Common myeloid progenitor, CD34-positive (primary cell): ENCODE measurements at places on chromosomes 3 and 15.

- DNase-seq: no peak
Observed at GRCh38 chr15:31060429-31061140, 40.9 kb downstream of the TRPM1 start.

DNA sequence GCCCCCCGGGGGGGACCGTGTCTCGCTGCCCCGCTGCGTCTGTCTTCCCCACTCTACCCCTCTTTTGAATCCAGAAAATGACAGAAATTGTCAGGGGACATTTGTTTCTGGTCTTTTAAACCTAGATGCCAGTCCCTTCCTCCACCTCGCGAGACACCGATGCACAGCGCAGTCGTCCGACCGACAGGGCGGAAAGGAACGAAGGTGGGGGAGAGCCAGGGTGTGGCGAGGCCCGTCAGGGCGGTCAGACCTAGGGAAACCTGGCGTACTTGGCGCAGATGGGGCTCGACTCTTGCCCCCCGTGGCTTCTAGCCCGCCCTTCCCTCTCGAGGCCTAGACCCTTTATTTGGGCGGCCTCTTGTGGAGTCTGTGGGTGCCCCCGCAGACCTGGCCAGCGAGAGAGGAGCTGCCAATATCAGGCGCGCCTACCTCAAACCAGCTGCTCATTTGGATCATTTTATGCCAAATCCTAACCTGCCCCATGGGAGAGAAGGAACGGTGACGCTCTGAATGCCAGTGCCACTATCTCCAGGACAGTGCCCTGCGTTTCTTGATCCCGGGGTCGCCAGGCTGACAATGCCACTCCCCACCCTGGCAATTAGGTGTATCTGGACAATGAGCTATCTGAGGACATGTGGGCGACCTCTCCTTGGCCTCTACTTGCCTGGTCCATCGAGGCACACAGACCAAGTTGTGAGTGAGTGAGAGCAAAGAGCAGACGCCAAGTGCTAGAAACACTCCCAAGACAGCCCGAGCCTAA lies 500 bp upstream of the RAB6B start:
- DNase-seq: peak; percentile 22

- DNase-seq: no peak
Observed at GRCh38 chr3:113088616-113089015, 97.8 kb downstream of the GTPBP8 start.

- no peak for DNase-seq
Observed at GRCh38 chr3:131881777-131882176, 153.0 kb downstream of the CPNE4 start.

- peak; percentile 29 for DNase-seq
Observed at GRCh38 chr15:39581793-39582285, 960 bp downstream of the THBS1 start.

DNA sequence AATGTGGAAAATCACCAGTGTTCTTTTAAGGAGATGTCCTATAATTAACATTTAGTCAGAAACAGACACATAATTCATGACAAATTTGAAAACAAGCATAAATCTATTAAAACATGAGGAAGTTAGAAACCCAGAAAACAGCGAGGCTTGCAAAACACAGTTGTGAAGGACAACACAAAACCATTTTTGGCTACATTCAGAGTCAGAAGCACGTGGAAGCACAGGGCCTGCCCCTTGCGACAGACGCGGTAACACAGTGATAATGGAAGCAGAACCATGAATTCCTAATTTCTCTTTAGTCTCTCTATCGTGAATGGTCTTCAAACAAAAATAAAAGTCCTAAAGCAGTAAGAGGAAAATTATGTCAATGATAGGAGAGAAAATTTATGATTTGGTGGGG lies 12.2 kb downstream of the NCEH1 start:
- DNase-seq: peak; percentile 55

GRCh38 chr3:50583897-50584296 lies 14.6 kb downstream of the HEMK1 start:
- no peak for DNase-seq

DNA sequence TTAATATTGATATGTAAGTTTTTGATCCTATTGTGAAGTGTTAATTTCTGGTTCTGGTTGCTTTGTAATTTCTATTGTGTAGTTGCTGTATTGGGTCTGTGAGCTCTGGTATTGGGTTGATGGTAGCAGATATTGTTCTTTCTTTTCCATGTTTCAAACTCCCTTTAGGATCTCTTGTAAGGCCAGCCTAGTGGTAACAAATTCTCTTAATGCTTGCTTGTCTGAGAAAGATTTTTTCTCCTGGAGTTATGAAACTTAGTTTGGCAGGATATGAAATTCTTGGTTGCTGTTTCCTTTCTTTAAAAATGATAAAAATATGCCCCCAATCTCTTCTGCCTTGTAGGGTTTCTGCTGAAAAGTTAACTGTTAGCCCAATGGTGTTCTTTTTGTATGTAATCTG lies 268.6 kb upstream of the PLSCR5 start:
- no peak for DNase-seq

- DNase-seq: no peak
Observed at GRCh38 chr3:179961703-179962078, 75.0 kb downstream of the PEX5L start.

DNA sequence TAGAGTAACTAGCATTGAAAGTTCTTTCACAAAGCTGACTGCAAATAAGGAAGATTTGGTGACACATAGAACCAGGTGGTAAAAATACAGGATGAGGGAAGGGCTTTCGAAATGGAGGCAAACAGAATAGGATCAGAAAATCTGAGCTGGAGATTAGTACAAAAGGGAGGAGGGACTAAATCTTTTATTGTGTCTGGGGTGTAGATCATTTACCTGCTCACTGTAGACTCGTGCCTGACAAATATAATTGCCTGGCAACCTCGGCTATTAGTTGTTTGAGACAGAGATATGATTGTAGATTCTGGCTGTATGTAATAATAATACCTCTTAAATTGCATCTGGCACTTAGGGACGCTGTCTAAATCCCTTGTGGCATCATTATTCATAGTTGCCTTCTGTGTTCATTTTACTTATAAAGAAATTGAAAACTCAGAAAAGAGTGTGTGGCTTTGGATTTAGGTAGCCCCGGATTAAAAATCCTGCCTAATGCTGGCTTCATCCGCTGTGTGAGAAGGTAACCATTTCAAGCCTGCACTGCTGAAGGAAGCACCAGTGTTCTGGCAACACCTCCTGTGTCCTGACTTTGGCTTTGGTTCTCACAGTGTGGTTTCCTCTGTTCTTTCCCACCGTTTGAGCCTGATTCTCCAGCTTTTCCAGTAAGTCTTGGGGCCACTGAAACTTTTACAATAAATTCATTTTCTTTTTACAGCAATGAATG lies 25.0 kb upstream of the GPR160 start:
- no peak for DNase-seq

GRCh38 chr3:101778385-101779046 lies 495 bp upstream of the NXPE3 start:
- no peak for DNase-seq

DNA sequence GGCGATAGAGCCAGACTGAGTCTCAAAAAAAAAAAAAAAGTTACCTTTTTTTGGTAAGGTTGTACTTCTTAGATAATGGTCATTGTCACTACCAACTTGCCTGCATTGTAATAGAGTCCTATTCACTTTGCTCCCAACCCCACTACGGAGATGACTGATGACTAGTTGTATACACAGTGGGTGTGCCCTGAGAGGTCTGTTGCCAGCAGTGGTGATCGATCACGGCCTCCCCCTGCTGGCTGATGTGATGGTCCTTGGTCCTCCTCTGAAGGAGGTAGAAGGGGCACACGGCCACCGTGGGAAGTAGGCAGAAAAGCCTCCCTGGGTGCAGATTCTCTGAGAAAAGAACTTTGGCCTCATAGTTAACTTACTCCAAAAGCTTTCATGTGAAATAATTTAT lies 10.7 kb downstream of the GCNT3 start:
- DNase-seq: peak; percentile 62

DNA sequence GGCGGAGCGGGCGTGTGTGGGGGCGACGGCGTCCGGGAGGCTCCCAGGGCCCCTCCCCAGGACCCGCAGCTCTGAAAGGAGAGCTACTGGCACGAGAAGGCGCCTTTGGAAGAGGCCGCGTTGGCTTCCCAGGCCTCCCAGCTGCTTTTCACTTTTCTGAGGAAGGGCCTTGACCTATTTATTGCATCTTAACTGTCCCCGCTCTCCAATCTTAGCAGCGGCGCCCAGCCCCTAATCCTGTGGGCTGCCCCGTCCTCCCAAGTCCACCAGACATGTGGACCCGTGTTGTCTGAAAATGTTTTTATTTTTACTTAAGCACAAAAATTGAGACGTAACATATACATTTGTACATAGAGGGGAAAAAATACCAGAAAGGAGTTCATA lies 481 bp upstream of the ULK3 start:
- DNase-seq: no peak

DNA sequence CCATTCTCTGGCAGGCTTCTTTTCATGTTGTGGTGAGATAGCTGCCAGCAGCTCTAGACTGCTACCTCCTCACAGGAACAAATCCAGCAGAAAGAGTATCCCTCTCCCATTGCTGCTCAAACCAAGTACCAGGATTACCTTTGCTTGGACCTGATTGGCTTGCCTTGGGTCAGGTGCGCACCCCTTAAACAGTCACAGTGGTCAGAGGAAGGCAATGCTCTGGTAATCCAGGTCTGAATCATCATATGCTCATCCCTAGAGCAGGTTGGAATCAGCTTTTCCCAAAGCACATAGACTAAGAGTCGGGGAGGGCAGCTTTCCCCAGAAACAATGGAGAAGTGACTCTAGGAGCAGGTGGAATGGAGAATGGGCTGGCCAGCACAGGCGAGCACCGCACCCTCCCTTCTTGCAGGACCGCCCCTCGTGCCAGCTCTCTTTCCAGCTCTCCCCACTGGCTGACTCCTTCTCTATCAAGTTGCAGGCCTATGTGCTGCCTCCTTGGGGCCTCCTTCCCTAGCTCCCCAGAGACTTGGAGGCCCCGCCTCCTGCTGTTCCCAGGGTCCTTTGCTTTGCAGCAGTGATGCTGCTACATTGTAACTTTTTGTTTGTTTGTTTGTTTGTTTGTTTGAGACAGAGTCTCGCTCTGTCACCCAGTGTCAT lies 29.9 kb upstream of the ADPGK start:
- DNase-seq: no peak

GRCh38 chr3:18853269-18853668 lies 295.0 kb upstream of the KCNH8 start:
- DNase-seq: no peak

GRCh38 chr3:150495149-150495548 lies 51.1 kb downstream of the SERP1 start:
- peak; percentile 28 for DNase-seq

GRCh38 chr3:175421902-175422301 lies 562.8 kb downstream of the NAALADL2 start:
- no peak for DNase-seq

- DNase-seq: no peak
Observed at GRCh38 chr3:158847885-158848284, 46.0 kb downstream of the MFSD1 start.

GRCh38 chr3:26090589-26090988 lies 300.7 kb downstream of the OXSM start:
- DNase-seq: no peak

DNA sequence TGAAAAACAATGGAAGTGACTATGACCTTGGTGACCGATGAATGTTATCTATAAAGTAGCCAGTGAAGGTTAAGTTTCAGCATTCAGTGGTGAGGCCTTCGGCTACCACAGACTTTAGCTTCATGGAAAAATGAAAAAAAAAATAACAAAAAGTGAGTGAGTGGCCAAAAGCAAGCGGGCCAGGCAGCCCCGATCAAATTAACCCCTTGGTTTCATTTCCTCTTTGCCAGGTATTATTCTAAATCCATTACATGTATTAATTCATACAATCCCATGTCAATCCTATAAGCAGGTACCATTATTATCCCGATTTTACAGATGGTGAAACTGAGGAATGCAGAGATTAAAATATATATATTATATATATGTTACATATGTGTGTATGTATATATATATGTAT lies 21.0 kb upstream of the CHCHD6 start:
- DNase-seq: no peak

- DNase-seq: peak; percentile 67
Observed at GRCh38 chr3:126982126-126982470, 817 bp upstream of the PLXNA1 start.

- peak; percentile 84 for DNase-seq
Observed at GRCh38 chr3:115092220-115092791, 54.8 kb downstream of the ZBTB20 start.

GRCh38 chr3:196138482-196139254 lies 56.8 kb upstream of the TFRC start:
- no peak for DNase-seq

- DNase-seq: no peak
Observed at GRCh38 chr3:73459711-73460110, 165.0 kb downstream of the PDZRN3 start.

DNA sequence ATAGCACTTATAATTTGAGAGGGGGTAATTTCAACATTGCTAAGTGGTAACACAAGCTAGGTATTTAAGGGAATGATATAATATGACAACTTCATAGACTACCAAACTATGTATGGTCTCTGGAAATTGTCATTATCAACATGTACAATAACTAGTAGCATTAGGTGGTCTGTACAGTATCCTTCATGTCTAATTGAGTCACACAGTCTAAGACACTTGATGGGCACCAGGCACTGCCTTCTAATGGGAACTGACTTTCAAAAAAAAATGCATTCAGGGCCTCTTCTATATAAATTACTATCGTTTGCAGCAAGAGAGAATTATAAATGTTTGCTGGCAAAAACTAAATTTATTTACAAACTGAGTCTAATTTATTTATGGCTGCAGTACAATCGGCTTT lies 271.8 kb downstream of the MECOM start:
- DNase-seq: no peak

GRCh38 chr3:58683466-58683865 lies 16.9 kb upstream of the FAM3D start:
- DNase-seq: no peak

DNA sequence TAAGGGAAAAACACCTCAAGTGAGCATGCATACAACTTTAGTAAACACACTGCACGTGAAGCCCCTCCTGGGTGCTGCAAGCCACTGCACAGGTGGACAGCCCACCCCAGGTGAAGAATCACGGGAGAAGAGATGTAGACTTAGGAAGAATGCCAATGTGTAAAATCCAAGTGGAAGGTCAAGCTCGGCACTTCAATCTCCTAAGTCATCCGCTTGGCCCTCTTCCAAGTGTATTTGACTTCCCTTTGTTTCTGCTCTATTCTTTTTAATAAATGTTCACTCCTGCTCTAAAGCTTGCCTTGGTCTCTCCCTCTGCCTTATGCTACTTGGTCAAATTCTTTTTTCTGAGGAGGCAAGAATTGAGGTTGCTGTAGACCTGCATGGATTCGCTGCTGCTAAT lies 316.6 kb downstream of the EDEM1 start:
- no peak for DNase-seq

GRCh38 chr3:115330430-115330829 lies 183.3 kb upstream of the ZBTB20 start:
- no peak for DNase-seq

GRCh38 chr3:161042023-161042501 lies 63.1 kb downstream of the B3GALNT1 start:
- no peak for DNase-seq
